GM13977 (cell line): ENCODE measurements at places on chromosomes 6 and 20.

DNA sequence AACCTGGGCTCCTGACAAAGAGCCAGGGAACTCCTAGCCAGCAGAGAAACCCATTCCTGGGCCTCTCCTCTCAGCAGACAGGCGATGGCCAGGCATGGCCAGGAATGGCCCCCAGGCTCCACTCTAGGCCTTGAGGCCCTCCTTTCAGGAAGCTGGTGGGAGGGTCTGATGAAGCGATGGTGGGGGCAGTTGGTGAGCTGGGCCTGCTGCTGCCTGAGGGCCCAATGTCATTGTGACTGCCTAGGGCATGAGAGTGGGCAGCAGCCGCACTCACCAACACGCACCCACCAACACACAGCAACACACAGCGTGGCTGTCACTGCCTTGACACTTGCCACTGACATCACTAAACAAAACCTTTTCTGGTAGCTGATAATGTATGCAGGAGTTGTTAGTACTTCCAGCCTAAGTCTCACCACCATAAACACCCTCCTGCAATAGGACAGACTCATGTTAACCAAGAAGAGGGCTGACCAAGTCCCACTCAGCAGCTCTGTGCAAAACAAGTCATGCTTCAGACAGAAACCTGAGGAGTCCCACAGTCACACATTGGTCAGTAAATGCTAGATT is 69.3 kb downstream of the ABHD12 start:
- DNase-seq, result no peak

GRCh38 chr20:22692119-22692475 is 107.7 kb upstream of the FOXA2 start:
- DNase-seq, result no peak

DNA sequence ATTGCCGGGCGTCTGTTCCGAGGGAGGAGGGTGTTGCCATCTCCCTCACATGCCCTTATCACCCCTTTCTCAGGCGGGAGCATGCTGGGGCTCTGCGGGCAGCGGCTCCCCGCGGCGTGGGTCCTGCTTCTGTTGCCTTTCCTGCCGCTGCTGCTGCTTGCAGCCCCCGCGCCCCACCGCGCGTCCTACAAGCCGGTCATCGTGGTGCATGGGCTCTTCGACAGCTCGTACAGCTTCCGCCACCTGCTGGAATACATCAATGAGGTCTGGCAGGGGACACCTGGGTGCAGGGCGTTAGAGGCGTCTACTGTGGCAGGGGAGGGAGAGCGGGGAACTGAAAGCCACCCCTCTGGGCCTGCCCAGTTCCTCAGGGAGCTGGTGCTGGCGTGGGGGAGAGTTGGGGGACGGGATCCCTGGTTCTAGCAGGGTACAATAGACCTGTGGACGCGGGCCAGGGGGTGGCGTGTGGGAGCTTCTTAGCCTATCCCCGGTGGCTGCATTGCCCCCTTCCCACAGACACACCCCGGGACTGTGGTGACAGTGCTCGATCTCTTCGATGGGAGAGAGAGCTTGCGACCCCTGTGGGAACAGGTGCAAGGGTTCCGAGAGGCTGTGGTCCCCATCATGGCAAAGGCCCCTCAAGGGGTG is 697 bp downstream of the PPT2 start:
- peak; percentile 88 for DNase-seq

DNA sequence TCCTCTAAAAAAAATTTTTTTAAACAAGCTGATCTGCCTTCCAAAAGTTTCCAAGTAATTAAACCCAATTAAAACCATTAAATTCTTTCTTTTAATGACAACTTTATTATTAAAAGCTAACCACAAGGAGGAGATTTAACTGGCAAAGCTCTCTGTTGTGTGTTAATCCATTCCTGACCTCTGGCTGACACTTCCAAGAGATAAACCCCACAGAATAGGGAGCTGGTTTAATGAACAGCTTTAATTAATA is 230.8 kb downstream of the EYA2 start:
- no peak for DNase-seq

GRCh38 chr6:100370265-100370664 is 94.5 kb downstream of the SIM1 start:
- DNase-seq, result no peak

GRCh38 chr20:57070296-57070695 is 196.1 kb downstream of the BMP7 start:
- no peak for DNase-seq

GRCh38 chr6:227812-228338 is 64.4 kb upstream of the DUSP22 start:
- peak; percentile 56 for DNase-seq

- DNase-seq, result no peak
Observed at GRCh38 chr6:138817799-138818198, 21.9 kb downstream of the ECT2L start.

GRCh38 chr20:50720026-50720425 is 11.4 kb upstream of the PARD6B start:
- no peak for DNase-seq

DNA sequence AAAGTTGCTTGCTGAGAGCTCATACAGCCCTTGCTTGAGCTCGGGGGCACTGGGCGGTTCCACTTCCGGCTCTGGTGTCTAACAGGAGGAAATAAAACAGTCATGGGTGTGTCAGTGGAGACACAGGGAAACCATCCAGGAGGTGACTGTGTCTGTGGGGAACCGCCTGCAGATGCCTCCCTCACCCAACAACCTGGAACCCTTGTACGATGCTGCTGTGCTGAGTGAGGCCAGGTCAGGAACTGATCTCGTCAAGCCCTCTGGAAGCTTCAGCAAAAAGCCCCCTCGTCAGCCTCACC is 15.5 kb downstream of the TXNDC5 start:
- DNase-seq, result no peak

DNA sequence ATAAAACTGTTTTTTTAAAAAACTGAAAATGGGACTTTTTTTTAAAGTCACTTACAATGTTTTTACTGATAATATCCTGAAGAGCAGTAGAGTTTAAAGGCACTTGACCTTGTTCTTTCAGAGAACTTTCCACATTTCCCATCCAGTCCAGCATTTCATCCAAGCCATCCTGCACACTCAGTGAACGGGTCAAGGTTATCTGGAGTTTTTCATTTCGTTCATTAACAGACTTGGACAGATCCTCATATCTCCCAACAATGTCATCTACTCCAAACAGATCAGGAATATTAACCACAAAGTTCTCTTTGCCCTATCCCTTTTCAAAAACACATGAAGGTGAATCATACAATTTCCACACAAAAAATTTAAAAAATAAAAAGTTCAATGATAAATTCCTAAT is 69.1 kb downstream of the DST start:
- no peak for DNase-seq

GRCh38 chr6:137894779-137895385 is 27.8 kb downstream of the TNFAIP3 start:
- no peak for DNase-seq

- no peak for DNase-seq
Observed at GRCh38 chr20:63482021-63482587, 9.6 kb upstream of the KCNQ2 start.

- DNase-seq, result no peak
Observed at GRCh38 chr6:106574741-106575458, 54.4 kb downstream of the RTN4IP1 start.

DNA sequence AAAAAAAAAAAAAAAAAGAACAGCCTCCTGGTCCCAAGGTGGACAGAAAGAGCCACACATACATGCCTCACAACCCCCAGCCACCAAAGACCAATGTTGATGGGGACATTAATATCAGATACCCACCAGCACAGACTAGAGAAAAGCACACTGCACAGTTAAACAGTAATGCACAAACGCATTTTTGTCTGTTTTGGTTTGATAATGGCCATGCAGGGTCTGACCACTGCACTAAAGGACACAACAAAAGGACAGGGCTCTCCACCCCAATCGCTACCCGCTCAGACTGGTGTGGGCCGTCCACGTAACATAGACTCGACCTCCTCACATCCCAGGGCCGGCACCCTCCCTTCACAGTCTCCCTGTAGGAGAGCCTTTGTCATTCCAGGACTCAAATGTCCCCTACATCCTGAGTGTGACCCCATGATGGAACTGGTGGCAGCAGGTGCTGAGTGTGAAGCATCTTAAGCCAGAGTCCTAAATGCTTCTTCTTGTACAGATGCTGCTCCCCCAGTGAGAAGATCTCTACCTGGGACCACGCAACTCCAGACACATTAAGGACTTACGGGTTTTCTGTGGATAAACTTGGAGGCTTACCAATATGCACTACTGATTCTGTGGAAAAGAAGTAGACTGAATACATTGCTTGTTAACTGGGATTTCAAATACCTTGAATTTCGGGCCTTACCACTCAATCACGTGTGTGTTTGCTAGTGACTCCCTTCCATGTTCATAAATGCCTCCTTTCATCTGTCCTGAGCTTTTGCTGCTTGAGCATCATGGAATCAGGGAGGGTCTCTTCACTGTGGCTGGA is 28.0 kb downstream of the RRBP1 start:
- no peak for DNase-seq

DNA sequence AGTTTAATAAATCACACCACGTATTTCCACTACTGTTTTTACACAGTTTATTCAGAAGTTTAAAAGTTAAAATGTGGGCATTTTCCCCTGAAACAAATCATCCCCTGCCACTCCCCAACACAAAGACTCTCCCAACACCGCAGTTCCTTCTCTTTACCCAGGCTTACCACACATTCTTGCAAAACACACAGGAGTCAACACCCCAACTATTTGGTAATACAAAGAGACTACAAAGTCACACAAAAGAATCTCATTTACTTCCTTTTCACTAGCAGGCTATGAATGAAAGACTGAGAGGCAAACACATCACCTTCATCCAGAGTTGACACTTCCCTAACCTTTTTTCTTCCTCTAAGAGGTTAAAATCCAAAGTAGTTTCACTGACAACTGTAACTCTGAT is 51.1 kb downstream of the KCTD20 start:
- no peak for DNase-seq

- DNase-seq, result no peak
Observed at GRCh38 chr20:52231230-52231746, 39.7 kb upstream of the ZFP64 start.

GRCh38 chr20:21569586-21569985 is 55.7 kb upstream of the NKX2-2 start:
- no peak for DNase-seq

DNA sequence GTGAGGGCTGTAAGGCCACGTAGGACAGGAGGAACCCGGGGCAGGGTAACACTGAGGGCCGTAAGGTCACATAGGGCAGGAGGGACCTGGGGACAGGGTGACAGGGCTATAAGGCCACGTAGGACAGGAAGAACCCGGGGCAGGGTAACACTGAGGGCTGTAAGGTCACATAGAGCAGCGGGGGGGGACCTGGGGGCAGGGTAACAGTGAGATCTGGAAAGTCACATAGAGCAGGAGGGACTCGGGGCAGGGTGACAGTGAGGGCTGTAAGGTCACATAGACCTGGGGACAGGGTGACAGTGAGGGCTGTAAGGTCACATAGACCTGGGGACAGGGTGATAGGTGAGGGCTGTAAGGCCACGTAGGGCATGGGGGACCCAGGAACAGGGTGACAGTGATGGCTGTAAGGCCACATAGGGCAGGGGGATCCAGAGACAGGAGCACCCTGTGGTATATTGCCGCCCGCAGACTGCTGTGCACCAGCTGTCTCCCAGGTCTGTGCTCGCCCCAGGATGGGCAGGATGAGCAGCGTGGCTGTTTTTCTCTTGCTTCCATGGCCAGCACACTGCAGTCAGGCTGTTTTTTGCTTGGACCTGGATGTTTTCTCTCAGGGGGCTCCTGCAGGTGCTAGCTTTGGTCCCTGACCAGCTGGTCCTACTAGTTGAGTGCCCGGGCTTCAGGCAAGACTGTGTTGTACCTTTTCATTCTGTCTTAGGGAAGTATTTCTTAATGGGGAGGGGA is 55.7 kb downstream of the SYTL3 start:
- DNase-seq, result no peak

DNA sequence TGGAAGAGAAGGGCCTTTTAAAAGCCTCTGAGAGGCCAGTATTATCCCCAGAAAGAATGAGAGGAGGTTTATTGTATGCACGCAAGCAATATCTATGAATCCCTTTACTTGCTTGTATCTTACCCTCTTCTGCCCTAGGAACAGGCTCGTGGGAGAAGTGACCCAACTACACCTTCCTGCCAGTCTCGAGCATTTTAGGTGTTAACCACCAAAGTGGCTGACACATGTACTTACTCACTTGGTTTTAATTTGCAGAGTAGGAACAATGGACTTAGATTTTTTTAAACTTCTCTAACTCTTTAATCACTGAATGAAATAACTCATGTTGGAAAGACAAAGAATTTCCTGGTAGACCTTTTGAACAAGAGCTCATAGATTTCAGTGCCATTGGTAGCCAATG is 296.9 kb downstream of the PLCB1 start:
- DNase-seq, result no peak

GRCh38 chr20:45095805-45096238 is 5.1 kb downstream of the KCNS1 start:
- peak; percentile 75 for DNase-seq

GRCh38 chr20:21682521-21682954 is 22.9 kb upstream of the PAX1 start:
- DNase-seq, result no peak

- DNase-seq, result no peak
Observed at GRCh38 chr20:24995741-24996448, 3.3 kb upstream of the APMAP start.

DNA sequence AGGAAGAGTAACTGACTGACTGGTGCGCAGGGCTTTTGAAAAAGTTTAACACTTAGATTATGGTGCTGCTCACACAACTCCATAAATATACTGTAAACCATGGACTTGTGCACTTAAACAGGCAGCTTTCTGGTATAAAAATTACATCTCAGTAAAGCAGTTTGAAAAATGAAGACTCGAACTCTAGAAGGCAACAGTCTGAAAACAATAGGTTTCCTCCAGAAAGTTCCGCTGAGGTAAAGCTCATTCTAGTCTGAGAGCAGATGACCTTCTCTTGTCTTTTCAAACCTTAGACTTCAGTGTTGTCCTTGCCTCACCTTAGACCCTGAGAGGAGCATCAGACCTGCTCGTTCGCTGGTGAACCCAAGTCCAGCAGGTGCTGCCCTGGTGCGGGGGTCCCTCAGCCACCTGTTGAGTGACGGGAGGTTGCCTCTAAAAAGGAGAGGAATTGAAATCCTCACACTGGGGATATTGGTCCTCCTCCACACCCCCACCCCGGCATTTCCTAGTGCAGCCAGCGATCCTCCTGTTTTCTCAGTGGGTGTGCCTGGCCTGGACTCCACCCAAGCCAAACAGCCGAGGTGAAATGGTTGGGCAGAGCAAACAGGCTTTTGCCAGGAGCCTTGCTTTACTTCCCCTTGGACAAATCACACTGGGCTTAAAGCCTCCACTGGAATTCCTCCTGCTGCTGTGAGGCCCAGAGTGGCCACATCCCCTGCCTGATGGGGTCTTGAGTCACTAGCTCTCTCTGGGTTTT is 14.7 kb upstream of the PYGB start:
- DNase-seq, result no peak

- DNase-seq, result no peak
Observed at GRCh38 chr6:131736003-131736596, 25.3 kb upstream of the CTAGE9 start.

DNA sequence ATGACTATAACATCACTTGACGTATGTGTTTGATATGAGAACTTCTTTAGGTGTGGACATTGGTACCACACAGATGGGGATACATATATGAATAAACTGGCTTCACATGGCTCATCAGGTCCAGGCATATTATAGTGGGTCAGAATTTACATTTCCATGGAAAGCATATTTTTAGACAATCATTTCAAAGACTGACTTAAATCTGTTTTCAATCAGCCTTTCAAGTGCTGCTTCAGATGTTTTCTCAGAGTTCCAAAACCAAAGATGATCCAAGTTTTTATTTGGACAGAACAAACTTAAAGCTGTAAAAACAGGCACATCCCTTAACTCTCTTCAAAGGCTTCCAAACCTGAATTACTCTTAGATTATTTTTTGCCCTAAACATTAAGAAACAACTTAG is 88.1 kb downstream of the PRSS35 start:
- DNase-seq, result no peak
